NCI-H2081 (cell line): ENCODE measurements at places on chromosomes 12 and 14.

GRCh38 chr14:72932893-72933292 is 6.6 kb downstream of the DCAF4 start:
- DNase-seq = no peak

DNA sequence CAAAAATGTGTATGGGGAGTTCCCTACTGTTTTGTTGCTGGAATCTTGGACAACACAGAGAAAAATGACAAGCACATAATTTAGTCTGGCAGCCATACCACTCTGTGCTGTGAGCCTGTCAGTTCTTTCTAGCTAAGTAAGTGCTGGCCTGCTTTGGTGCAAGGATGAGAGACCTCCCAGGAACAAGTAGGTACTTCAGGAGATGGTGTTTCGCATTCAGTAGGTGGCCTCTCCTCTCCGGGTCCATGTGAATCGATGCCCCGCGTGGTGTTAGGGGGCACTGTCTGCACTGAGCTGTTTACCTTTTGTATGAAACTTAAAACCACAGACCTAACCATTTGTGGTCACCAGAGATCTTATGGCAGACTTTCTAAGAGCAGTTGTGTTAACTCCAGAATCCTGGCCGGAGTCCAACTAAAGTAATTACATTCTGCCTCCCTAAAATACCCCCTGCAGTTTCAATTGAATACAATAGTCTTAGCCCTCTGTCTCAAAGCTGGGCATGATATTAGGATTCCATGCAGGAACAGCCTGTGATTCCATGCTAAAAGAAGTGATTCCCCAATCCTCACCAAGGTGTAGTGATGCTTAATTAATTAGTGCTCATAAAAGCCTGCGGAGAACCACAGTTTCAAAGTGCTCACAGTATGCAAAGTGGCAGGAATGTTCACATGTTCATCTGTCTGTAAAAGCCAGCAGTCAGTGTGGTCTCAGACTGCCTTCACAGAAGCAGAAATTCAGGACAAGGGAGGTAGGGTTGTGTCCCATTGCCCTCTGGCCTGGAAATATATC is 64.2 kb downstream of the LLPH start:
- DNase-seq = no peak

GRCh38 chr14:63752449-63753169 is 24.7 kb upstream of the SGPP1 start:
- no peak for DNase-seq

DNA sequence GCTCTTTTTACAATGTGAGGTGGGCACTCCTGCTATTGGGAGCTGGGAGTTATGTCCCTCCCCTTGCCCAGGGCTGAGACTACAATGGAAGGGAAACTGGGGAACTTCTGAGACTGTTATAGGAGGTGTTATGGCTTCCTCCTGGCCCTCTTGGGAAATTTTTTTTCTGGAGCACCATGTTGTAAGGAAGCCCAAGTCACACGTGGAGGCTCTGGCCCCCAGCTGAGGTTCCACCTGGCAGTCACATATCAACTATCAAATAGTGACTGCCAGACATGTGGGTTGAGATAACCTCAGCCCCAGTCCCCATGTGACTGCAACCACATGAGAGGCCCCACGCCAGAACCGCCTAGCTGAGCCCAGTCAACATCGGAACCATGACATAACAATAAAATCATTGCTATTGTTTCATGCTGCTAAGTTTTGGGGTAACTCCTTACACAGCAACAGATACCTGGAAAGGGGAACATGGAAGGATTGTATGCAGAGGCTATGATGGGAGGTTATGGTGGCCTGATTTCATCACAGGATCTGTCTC is 99.4 kb upstream of the NCOR2 start:
- DNase-seq = no peak
